NCI-H774 (cell line): ENCODE measurements at places on chromosomes 3 and 15.

DNA sequence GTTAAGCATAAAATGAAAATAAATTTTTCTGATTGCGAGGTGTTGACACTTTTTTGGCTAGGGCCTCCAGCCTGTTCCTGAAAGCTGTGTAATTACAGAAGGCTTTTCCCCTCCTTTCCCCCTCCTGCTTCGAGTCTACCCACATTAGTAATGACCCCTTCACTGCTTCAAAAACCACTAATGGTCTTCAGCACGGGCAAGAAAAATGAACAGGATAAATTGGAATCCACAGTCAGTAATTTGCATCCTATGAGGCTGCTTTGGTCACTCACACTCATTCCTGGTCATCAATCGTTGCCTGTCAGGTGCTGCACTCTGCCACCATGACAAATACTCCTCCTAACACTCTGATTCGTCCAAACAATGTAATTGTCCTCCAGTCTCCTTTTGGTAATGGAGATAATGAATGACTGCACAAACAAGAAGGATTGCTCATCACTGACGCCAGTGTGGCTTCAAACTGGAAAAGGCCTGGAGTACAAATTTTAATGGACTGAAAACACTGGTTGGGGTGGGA is 148.6 kb downstream of the MEIS2 start:
- peak; percentile 64 for DNase-seq

DNA sequence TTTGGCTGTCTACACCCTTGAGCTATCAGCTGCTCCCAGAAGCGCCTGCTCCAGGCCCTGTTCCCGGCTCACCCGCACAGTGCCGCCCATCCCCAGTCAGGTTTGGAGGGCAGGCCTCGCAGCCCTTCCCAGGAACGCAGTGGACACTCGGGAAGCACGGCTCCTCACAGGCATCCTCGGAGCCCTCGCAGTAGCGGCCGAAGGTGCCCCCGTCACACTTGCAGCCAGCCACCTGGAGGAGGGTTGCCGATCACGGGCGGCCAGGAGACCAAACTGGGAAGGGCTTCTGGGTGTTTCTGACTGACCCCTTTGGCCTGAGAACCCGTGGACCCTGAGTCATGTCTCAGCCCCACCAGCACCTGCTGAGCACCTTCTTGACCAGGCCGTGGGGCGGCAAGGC is 33.4 kb downstream of the MUC20 start:
- no peak for DNase-seq

DNA sequence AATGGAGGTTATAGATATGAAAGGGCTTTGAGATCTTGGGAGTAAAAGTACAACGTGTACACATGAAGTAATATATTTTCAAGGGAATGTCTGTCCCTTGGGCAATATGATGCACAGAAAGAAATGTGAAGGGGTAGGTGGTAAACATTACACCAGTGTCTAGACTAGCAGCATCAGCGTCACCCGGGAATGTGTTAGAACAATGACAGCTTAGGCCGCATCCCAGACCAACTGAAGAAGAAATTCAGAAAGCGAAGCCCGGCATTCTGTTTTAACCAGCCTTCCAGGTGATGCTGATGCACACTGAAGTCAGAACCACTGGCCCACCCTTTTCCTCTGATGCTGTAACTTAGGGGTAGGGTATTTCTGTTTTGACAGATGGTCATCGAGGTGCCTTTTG is 6.3 kb downstream of the INAFM2 start:
- no peak for DNase-seq

DNA sequence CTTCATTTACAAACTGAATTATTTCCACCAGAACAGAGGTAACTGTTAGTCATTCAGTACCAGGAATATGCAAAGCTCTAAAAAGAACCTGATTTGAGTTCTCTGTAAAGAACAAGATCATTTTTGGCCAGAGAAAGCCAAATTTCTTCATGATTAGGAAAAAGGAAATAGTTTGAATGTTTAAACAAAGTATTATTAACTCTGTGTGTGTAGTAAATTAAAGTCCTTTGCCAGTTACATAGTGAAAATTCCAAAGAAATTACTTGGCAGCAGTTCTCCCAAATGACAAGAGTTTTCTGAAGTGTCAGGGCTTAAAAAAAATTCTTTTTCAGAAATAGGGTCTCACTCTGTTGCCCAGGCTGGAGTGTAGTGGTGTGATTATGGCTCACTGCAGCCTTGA is 24.5 kb downstream of the QTRT2 start:
- DNase-seq, result no peak

DNA sequence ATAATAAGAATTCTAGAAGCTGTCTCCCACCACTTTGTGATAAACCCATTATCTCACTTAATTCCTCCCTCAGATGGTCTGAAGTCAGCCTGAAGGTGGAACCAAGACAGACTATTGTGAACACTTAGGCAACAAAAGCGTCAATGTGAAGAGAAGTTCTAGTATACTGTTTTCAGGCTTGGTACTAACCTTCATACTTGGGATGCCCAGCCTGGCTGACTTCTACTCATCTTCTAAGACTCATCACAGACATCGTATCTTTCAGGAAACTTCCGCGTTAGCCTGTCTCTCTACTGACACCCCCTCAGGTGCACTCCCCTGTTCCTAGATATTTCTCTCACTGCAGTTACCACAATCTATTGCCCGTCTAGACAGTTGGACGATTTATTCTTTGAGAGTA is 201.2 kb downstream of the SATB1 start:
- no peak for DNase-seq

DNA sequence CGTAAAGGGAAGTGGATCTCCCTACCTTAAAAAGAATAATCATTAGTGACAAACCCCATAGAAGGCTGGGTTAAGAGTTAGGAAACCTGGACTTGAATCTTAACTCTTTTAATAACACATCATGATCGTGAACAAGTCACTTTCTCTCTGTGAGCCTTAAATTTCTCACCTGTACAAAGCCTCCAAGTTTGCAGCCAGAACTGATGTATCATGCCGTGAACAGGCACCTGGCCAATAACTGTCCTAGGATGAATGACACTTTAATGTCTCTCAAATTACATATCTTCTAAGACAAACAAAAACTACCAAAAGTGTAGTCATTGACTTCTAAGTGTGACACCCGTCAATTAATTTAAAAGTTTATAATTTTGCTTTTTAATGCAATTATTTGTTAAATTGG is 3.9 kb downstream of the UPK1B start:
- DNase-seq, result no peak

DNA sequence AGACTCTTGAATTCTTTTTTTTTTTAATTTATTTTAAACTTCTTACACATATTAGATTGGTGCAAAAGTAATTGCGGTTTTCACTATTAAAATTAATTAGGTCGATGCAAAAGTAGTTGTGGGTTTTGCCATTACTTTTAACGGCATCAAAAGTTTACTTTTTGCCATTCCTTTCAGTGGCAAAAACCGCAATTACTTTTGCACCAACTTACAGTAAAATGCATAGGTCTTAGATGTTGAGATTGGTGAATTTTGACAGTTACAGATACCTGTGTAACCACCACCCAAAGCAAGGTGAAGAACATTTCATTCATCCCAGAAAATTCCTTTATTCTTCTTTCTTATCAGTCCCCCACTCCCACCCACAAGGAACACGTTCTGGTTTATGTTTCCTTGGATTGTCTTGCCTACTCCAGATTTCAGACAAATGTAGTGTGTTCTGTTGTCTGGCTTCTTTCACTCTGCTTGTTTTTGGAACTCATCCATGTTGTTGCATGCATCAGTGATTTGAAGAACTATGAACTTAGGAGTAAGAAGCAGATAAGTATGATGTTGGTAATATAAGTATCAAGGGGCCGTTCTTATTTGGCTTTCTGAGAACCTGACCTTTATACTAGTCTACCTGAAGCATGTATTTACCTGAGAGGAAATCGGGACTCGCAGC is 198.4 kb upstream of the UBE2E1 start:
- no peak for DNase-seq

DNA sequence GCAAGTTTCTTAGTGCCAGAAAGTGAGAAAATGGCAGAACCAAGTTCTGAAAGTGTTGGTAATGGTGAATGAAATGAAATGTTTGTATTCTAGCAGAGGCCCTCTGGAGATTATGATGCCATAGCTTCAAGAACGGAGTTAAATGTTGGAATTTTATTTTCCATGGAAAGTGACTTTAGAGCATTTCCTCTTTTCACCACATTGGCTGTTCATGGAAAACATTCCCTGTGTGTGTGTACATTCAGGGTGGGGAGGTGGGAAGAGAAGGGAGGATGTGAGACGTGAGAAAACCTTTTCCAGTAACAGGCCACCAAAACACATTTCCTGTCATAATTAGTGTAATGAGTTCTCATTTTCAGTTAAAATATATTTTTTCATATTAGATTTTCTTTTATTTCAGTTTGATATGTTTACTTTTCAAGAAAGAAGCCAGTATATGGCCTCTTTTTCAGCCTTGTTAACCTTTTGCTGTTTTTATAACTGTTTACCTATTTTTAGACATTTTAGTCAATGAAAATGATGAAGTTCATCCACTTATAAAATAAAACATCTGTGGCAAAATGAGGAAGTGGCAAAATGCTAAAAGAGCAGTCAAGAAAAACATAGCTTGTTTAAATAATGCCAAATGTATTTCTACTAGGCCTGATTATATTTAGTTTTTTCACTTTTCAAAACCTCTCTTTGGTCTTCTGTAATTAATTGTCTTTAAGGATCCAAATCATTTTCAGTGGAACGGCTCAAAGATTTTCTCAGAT is 21.6 kb downstream of the SAMMSON start:
- DNase-seq, result no peak

DNA sequence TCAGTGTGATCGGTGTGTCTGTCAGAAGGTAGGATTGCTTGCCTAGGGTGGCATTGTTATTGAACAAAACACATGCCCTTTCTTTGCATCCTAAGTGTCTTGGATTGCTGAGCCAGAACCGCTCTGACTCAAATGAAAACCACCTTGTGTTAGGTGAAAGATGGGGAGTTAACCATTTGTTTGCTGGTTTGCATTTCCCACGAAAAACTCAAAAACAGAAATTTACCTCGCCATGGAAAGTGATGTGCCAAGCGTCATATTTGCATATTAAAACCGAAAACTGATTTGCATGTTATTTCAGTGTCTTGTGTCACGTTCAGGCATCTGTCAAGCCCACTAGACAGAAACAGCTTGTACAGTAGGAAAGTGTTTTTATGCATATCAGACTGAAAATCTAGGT is 474.6 kb upstream of the TPRG1 start:
- DNase-seq, result no peak

DNA sequence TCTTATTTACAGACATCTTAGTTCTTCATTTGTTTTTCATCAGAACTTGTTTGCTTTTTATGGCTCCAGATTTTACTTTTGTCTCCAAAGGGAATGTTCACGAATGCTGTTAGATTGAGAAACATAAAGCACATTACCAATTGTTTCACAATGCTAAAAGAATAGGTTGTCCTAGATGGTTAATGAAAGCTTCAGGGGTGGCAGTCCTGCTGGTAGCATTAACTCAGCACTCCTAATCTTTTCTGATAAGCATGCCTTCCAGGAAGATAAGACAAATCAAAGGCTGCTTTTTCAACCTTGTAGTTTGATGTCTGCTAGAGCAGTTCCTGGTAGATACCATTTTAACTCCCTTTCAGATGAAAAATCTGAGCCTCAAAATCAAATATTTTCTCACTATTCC is 619.4 kb downstream of the PYDC2 start:
- no peak for DNase-seq

GRCh38 chr3:194851254-194851653 is 165.6 kb downstream of the FAM43A start:
- peak; percentile 49 for DNase-seq

DNA sequence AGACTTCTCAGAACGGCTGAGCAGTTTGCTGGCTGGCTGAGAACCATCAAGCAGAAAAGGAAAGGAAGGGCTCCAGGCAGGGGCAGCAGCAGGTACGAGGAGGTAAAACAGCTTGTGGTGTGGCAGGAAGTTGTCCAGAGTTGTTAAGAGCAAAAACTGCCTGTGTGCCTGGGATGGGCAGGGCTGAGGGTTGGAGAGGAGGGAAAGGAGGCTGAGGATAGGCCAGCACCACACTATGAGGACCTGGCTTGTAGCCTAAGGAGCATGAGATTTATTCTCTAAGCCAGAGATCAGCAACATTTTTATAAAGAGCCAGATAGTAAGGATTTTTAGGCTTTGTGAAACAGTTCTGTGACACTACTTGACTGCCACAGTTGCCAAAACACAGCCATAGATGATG is 8.0 kb downstream of the IGSF10 start:
- DNase-seq, result no peak

DNA sequence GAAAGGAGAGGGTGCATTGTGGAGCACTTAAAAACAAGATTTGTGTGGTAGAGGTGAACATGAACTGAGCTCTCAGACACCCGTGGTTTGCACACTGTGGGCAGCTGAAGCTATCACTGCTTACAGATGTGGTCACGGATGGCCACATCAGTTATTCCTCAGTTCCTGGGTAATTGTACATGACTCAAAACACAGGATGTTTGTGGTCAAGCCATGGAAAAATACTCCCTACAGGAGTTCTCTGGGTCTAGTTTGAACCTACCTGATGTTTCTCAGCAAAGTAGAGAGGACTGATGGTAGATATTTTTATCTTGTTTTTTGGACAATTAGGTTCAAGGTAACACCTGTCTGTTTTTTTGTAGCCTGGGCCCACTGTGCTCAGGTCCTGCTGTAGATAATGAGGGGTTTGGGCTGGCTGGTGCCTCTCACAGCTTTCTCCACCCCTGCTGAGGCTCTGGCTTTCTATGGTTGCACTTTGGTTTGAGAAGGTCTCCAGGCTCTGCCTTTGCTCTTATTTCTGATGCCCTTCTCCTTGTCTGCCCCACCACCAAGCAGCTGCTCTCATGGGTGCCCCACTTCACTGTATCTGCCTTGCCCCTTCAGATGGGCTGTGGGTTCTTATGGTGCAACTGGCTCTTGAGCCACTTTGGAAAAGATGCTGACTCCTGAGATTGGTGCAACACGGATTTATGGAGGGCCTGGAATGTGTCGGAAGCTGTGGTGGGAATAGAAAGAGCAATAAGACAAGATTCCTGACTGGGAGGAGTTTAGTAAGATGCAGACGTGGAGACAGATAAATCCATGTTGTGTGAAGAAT is 40.1 kb downstream of the CDCP1 start:
- DNase-seq, result no peak

GRCh38 chr15:68495221-68495950 is 63.4 kb upstream of the ITGA11 start:
- DNase-seq, result no peak

GRCh38 chr3:108546247-108546646 is 35.9 kb upstream of the MYH15 start:
- no peak for DNase-seq

- DNase-seq, result no peak
These were observed 20.9 kb downstream of the OSBPL10 start for GRCh38 chr3:31959951-31960792.

GRCh38 chr3:161508852-161509477 is 12.4 kb downstream of the OTOL1 start:
- DNase-seq, result peak; percentile 17

- no peak for DNase-seq
These were observed 86.9 kb upstream of the RASGRP1 start for GRCh38 chr15:38651328-38652038.
